ENCODE measurements at places on chromosomes 12 and 14. TPM values are rescaled to one million over a fixed set of nuclear protein-coding genes. Genes with fewer than 3 reads are reported as not detected.

CCDC38 gene
- not detected for total RNA-seq

ETFBKMT gene
- total RNA-seq: 3.7 TPM

COX8C gene
- not detected for total RNA-seq

KRT75 gene
- total RNA-seq: not detected

ZFYVE21 gene
- total RNA-seq: 68.9 TPM

MIA2 gene
- 61.8 TPM for total RNA-seq

IKZF4 gene
- 4.7 TPM for total RNA-seq

OR11H12 gene
- not detected for total RNA-seq

Measured in colonic mucosa (tissue), 4 donors.